ENCODE measurements at places on chromosomes 16 and 17.

- no peak for DNase-seq
Measured at GRCh38 chr17:27496005-27496404, 39.8 kb downstream of the KSR1 start.

DNA sequence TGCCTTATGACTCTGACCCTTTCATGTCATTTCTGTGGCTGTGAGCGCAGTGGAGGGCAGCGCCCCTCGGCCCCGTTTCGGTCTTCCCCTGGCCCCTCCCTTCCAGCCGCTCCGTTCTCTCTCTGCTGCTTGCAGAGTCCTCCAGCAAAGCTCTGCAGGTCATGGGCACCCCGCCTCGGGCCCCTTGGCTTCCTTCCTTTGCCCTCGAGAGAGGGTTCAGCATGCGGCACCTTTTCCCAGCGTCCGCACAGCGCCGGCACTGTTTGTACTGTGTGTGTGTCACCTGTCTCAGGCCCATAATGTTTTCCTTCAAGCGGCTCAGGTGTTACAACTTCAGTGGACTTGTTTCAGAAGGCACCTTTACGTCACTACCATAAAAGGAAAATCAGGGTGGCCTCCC, 98.5 kb downstream of the RAP1GAP2 start:
- no peak for DNase-seq

DNA sequence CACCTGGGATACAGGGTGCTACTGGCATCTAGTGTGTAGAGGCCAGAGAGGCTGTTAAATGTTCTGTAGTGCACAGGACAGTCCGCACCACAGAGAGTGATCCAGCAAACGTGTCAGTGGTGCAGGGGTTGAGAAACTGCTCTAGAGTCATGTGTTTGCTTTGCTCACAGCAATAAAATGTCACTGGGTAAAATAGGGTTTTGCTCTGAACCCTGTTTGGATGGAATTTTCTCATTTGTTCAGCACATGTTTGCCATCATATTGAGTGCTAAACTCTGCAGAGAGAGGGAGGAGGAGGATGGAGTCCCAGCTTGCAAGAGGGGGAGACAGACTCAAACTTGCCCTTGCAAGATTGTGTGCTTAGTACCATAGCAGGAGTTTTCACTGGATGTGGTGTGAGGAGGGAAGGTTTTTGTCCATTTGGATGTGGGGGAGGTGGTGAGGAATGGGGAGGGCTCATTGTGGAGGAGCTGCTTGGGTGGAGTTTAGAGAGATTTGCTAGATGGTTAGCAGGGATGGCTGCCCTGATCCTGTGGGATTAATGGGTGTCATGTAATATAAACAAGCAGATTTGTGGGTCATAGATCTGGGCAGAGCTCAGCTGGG, 11.8 kb downstream of the PLCG2 start:
- no peak for DNase-seq

GRCh38 chr16:58883131-58883530, 149.0 kb upstream of the GOT2 start:
- DNase-seq: no peak

DNA sequence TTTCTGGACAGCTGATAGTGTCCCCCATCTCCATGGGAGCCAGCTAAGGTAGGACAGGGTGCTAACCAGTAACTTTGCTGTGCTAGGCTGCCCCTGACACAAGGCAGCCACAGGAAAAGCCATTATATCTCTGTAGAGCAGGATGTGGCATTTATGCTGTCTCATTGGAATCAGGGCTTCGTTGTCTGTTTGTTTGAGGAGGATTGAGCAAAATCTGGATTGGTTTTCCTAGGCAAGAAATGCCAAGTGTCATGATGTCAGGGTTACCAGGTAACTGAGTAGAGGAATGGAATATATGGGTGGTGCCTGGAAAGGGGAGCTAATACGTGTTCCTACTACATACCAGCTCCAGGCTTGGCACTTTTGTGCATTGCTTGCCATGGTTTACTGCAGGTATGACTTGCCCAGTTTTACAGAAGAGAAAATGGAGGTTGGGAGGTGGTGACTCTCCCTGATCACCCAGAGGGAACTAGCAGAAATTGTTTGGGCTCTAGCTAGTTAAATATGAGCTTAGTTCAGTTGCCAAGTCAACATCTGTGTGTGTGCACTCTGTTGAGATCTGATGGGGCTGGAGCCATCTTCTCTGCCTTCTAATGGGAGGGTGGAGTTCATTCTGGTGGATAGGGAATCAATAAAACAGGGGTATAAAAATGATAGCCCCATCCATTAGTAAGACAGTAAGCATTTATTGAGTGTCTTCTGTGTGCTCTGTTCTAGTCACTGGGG, 33.9 kb downstream of the GNAO1 start:
- DNase-seq: no peak

DNA sequence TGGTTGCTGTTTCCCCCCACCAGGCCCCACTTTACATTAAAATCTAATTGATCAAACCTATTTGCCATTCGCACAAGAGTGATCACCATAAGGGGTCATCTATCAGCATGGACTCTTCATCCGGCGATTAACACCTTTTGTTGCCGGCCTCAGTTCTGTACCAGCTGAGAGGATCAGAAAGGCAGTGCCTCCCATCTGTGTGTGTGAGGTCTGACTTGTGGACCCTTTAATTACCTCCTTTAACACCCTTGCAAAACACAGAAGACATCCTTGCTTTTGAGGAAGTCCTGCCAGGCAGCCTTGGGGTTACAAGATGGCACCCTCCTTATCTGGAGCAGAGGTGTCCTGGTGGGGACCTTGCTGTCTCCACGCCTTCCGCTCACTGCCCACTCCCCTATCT, 77.2 kb upstream of the IRX3 start:
- DNase-seq: no peak

DNA sequence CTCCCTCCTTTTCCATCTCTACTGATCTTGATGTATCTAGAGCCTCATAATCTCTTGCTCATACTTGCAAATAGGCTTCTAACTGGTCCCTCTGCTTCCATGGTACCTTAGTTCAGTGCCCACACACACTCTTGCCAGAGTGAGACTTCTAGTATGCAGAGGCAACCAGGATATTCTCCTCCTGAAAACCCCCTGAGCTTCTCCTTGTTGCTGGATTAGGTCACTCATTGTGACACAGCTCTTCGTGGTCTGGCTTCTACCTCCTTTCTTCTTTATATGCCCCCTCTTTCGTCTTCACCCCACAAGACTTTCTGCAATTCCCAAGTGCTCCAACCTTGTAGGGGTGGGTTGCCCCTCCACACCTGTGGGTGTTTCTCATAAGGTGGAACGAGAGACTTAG, 2.5 kb upstream of the FAM20A start:
- DNase-seq: no peak

DNA sequence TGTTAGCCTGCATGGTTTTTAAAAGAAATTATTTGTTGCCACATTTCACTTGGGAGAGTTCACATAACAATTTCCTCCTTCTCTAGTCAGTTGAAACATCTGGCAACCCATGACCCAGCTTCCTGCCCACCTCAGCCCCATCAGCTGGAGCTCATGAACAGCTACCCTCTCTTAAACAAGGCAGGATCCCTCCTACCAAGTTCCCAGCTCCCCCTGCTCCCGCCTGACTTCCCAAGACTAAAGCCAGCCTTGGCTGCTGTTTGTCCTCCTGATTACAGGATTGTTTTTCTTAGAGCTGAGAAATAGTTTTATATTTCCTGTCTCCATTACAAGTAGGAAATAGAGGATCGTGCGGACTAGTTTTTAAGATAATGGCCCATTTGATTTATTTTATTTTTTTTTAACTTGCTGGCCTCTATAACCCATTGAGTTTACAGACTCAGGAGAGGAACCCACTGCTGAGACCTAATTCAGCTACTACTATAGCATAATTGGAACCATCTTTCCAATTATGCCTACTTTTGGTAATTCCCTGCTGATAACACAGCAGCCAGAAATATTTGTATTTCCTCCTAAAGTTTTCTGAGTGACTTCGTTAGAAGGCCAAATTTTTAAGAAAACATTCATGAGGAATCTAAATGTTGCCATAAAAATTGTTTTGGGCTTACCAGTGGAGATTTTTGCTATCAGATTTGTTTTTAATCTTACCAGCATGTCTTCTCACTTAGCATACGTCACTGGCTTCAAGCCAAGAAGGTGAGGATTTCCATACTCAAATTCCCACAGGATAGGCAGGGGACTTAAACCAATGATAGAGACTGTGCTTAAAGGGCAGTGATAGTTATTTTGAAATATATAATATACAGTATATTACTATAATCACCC, 90.0 kb downstream of the ELAC2 start:
- no peak for DNase-seq

- DNase-seq: no peak
Measured at GRCh38 chr17:17851103-17852002, 14.6 kb upstream of the SREBF1 start.

- DNase-seq: no peak
Measured at GRCh38 chr16:85916141-85916890, 17.4 kb downstream of the IRF8 start.

DNA sequence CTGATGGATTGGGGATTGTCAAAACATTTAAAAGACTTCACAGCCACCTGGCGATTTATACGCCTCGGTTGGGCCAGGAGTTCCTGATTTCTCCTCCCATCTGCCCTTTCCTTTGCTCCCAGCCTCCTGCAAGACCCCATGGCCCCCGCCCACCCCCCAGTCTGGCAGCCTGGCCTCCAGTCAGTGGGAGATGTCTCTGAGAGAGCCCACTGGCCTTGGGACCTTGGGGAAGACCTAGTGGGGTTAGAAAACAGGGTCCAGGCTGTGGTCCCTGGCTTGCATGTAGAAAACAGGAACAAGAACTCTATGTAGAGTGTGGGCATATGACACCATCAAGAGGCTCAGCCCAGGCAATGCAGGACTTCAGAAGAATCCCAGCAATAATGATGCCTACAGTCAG, 209.4 kb upstream of the C16orf82 start:
- DNase-seq: no peak

DNA sequence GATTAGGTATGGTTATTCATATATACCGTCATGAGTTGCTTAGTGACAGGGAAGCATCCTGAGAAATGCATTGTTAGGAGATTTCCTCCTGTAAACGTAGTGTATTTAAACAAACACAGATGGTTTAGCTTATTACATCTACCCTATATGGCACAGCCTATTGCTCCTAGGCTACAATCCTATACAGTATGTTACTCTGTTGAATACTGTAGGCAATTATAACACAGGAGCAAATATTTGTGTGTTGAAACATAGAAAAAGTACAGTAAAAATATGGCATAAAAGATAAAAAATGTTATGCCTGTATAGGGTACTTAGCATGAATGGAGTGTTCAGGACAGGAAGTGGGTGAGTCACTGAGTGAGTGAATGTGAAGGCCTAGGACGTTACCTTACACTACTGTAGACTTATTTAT, 157.7 kb downstream of the CDH11 start:
- DNase-seq: no peak

DNA sequence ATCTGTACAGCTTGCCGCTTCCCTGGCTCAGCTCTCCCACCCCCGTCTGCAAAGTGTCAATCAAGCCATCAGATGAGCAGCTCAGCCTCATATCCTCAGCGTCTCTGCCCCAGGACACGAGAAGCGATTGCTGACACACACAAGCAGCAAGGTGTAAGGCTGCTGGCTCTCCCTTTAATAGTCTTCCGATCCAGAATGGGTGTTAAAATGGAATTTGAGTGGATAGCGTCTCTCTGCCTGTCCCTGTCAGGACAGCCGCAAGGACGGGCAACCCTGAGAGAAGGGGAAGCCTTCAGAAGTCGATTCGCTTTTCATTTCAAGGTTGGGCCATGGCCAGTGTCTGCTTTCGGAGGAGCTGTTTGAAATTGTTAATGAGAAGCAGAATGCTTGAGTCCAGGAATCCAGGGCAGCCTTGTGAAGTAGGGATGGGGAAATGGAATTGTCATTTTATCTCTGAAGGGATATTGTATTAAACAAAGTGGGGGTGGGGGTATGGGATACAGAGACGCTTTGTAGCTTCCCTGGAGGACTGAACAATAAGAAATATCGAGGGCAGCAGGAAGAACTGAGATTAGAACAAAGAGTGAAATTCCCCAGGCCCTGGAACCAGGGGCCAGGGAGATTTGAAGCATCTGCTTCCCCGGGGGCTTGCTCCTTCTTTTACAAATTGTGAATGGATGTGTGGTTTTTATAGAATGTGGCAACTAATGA, 4.7 kb upstream of the PIPOX start:
- DNase-seq: no peak

- DNase-seq: no peak
Measured at GRCh38 chr16:27870116-27870798, 193.3 kb downstream of the GSG1L start.

GRCh38 chr16:31351246-31351941, 3.6 kb upstream of the ITGAX start:
- DNase-seq: no peak

DNA sequence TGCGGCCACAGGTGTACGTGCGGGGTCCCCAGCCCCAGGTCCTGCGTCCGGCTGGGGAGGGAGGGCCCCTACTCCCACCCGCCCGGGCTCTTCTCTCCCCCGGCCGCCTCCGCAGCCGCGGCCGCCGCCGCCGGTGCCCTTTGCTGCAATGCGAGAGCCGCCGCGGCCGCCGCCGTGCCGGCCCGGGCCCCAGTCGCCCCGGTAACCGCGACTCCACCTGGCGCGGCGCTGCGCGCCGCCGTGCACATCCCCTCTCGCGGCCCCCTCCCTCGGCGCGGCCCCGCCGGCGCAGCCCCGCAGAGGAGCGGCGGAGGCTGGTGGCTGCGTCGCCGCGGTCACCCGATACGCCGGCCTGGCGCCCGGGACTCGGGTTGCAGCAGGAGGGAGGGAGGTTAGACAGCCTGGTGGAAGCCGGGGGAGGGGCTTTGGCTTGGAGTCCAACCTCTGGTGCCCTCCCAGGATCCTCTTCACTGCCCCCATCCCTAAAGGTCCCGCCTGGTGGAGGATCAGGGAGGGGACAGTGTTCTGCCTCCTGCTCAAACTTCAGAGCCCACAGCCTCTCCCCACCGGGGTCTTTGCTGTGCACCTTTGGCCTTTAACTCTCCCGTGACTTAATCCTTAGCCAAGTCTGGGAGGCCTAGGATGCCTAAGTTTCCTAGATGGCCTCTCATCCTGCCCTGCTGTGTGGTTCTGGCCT, 32.9 kb downstream of the SRCIN1 start:
- DNase-seq: no peak

GRCh38 chr17:37116671-37117185, 168.0 kb downstream of the AATF start:
- no peak for DNase-seq

- DNase-seq: peak; percentile 17
Measured at GRCh38 chr16:16083421-16084156, 134.2 kb downstream of the ABCC1 start.

- DNase-seq: peak; percentile 26
Measured at GRCh38 chr17:56908001-56908542, 5.8 kb downstream of the TRIM25 start.

Data from stimulated activated CD4-positive, alpha-beta T cell treated with anti-CD3 and anti-CD28 coated beads, Interleukin-2, amount 100 ng/mL, for 24 hours (primary cell).